Mesenteric fat pad (tissue), 1 donor: ENCODE measurements at places on chromosomes 3 and 15. TPM values are rescaled to one million over a fixed set of nuclear protein-coding genes. Genes with fewer than 3 reads are reported as not detected.

GRCh38 chr3:102182162-102182561 is 252.7 kb upstream of the ZPLD1 start:
- no peak for DNase-seq

DNA sequence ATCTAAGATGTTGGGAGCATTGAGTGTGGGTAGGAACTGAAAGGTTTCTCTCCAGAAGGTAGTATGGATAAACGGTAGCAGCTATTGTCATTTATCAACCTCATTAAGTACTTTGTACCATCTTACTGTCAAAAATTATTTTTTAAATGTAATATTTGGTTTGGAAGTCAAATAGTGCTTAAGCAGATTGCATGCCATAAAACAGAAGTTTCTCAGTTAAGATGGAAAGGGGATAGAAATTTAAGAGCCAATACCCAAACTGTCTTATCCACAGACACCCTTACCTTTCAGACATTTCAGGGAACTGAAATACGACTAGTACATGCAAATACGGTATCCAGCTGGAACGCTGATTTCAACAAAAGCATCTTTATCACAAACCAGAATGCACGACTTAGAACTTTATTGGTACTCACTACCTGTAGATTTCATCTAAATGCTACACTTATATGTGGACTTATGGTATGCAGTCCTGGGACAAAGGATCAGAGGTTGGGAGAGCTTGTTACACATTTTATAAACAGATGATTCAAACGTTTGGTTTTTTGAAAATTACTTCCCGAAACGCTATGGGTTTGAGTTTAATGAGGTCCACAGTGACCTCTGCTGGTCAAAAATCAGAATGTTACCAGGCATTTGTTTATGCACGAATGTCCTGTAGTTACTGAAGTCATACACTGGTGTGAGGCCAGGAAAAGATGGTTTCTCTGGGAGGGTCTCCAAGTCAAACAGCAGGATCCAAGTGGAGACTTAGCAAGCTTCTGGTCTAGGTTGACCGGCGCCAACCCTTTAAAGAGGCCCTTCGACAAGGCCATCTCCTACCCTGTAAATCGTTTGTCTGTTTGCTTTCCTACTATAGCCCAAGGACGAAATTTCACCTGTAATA is 45.7 kb upstream of the DUT start:
- no peak for DNase-seq

- DNase-seq = no peak
These were observed 744.7 kb downstream of the EPHA3 start for GRCh38 chr3:89851974-89852621.

- no peak for DNase-seq
These were observed 25.0 kb downstream of the TCAIM start for GRCh38 chr3:44363591-44363990.

- DNase-seq = no peak
These were observed 33.7 kb upstream of the ZNF445 start for GRCh38 chr3:44511238-44511566.

DNA sequence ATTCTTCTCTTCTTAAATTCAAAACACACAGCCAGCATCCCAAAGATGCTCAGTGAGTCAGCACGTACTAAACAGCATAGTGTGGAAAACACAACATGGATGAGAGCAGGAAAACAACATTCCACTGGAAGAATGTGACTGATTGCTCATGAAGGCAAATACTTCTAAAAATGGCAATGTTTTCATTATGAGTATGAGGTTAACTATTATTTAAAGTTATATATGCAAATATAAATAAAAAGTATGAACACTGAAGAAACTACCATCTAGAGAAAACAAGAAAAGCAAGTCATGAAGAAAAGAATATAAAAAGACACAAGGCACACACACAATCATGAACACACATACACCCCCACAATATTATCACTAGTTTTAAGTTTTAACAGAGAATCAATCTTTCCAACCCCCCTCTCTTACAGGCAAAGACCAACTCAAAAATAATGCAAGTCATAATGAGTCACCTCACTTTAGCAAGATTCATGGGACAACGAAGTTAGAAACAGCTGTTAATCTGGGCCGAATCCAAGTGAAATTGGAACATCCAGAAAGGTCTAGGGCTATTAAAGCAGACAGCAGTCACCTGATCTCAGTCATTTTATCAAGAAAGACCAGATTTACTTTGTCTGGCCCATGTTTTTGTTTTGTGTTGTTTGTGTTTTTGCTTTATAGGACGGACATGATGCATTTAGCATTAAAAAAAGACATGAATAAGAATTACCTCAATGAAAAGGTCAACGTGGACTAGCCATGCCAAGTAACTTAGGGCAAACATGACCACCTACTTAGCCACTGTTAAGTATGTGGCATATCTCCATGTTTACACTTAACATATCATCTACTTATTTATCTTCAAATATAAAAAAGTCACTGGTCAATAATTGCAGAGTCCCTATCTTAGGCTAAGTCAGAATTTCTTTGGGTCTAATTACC is 18.1 kb downstream of the GBE1 start:
- no peak for DNase-seq

GRCh38 chr3:24323272-24323671 is 171.4 kb downstream of the THRB start:
- no peak for DNase-seq

GRCh38 chr3:179404307-179404706 is 47.0 kb downstream of the GNB4 start:
- DNase-seq = no peak

DNA sequence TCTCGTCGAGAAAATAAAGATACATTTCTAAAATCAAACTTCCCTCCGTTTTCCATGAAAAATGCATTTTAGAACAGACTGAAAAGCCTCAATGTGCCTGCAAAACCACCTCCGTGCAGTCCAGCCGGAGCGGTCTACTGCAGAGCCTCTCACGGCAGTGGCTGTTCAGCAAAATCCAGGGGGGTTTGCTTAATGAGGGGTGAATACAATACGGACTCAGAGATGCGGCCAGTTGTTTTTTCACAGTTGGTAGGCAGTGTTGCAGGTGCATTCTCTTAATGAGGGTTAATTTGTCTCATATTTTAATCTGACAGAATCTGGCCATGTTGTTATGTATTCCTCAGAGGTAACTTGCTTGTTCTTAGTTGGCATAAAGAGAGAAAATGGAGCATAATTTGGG is 223.0 kb downstream of the EBLN2 start:
- DNase-seq = no peak

GRCh38 chr15:65558997-65559760 is 28.9 kb downstream of the HACD3 start:
- no peak for DNase-seq

DNA sequence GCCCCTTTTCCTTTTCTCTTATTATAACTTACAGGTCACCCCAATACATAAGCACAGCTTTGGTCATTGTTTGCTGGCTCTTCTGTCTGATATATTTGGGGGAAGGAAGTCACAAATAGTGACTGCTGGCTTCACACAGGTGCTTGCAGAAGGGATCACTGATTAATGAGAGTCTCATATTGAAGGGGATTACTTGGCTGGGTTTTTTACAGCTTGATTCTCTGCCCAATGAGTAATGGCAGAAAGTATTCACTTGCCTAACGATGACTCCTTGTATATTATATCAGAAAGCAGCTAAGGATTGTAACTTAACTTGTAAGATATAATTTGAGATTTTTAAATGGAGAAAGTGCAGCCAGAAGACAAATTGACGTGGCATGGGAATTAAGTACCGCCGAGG is 119.3 kb upstream of the PFN2 start:
- no peak for DNase-seq

DNA sequence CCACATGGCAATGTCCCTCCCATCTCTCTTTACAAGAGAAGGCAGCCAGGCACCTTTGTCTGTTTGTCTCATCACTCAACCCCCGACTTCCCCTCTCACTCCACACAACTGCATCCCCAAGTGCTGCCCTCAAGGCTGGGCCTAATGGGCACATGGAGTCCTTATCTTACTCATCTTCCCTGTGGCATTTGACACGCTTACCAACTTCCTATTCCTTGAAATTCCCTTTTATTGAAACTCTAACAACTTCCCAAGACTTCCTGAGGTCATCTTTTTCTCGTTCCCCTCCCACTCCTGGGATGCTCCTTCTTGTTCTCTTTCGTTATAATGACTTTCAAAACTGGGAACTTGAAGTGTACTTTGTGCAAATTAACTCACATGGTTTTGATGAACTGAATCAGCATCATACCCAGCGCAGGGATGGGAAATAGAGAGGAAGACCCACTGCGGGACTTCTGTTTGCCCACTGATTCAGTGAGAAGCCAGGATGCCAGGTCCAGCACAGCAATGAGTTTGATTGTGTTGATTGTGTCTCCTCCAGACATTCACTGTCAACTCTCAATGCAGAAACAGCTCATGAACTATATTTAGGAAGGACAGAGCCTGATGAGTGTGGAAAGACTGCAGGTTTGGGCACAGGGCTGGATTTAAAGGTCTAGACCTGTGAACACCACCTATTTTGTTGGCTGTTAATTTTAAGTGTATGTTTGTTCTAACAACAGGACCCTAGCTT is 104.7 kb upstream of the TNIK start:
- DNase-seq = no peak

DNA sequence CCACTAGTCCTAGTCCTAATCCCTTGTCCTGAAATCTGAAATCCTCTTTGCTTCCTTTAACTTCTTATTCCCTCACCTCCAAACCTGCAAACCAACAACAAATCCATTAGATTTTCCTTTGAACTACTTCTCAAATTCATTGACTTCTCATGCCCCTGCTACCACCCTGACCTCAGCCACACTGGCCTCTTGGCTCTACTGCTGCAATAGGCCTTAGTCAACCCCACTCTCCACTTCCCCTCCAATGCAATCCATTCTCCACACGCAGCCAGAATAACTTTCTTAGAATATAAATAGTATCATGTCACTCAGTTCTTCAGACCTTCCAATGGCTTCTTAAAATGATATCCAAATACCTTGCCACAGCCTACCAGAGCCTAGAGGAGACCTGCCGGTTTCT is 131.1 kb upstream of the GADL1 start:
- no peak for DNase-seq

DNA sequence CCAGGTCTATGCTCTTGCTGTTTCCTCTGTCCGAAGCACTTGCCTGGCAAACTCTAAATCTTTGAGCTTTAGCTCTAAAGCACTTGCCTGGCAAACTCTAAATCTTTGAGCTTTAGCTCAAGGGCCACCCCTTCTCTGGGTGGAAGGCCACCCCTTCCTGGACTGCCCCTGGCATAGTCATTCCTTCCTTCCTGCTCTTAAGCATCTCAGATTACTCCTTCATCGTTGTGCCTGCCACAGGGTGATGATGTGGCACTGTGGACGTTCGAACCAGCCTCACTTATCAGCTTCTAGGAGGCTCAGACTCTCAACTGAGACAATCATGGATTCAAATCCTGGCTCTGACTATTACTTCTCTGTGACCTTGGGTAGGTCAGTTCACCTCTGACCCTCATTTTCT is 10.5 kb upstream of the CRABP1 start:
- DNase-seq = no peak

- DNase-seq = no peak
These were observed 47.0 kb downstream of the PTPN23 start for GRCh38 chr3:47427866-47428265.

DNA sequence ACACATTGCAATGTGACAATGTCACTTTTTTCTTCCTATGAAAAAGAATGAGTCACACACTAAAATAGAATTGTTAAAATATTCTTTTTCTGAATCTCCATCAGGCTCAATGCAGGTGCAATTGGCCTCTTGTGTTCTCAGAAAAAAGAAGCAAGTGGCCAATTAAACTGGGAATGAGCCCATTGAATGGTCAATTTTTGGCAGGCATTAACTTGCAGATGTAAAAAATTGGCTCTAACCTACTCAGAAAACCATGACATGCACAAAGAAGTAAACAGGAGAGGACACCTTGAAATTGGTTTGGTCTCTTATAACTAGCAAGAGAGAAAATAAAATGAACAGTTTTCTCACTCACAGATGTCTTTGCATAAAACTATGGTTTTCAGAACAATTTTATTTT is 820.8 kb downstream of the TBL1XR1 start:
- no peak for DNase-seq

DNA sequence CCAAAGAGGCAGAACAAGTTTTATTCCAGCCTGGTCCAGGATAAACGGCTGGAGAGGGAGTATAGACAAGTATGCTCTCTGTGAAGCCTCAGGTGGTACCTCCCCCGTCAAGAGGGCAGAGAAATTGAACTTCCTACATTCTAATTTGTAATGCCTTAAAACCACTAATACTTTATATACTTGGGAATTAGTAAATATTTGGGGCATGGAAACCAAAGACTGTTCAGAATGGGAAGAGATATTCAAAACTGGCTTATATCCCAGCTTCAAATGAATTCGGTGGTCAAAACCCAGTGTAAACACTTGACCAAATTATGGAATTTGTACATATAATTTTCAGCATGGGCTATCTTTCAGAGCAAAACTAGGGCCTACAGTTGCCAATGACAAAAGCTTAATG is 122.6 kb downstream of the FBN1 start:
- no peak for DNase-seq

GRCh38 chr15:57832183-57832582 is 125.7 kb downstream of the POLR2M start:
- DNase-seq = no peak

- DNase-seq = no peak
These were observed 75.7 kb upstream of the DPPA4 start for GRCh38 chr3:109413049-109413448.

GRCh38 chr15:48363474-48363873 is 32.2 kb downstream of the DUT start:
- no peak for DNase-seq

GRCh38 chr15:100334905-100335304 is 6.9 kb downstream of the ADAMTS17 start:
- DNase-seq = no peak

- DNase-seq = no peak
These were observed 265.9 kb downstream of the SHQ1 start for GRCh38 chr3:72582211-72582878.

DNA sequence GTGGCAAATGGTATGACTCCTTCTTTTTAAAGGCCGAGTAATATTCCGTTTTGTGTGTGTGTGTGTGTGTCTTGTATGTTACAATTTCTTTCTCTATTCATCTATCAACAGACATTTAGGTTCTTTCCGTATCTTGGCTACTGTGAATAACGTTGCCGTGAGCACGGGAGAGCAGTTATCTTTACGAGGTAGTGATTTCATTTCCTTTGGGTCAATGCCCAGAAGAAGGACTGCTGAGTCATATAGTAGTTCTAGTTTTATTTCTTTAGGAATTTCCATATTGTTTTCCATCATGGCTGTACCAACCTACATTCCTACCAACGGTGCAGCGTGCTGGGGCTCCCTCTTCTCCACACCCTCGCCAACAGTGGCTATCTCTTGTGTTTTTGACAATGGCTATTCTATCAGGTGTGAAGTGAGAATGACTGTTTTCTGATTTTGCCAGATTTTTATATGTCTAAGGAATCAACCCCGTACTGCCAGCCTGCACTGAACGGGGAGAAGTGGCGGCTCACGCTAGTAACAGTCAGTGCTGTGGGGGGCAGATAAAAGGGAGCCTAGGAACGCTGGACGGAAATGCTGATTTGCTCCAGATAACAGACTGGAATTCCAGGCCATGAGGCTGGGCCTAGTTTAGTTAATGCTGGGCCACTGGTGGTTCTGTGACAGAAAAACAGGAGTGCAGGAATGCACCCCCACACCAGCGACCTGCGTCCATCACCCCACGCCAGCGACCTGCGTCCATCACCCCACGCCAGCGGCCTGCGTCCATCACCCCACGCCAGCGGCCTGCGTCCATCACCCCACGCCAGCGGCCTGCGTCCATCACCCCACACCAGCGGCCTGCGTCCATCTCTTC is 168.1 kb downstream of the XXYLT1 start:
- no peak for DNase-seq

SLC22A14 gene
- 0.48 TPM for total RNA-seq

ZNF502 gene
- 4.3 TPM for total RNA-seq

AMT gene
- total RNA-seq = 1.2 TPM

TM4SF18 gene
- 12.3 TPM for total RNA-seq

ALS2CL gene
- total RNA-seq = 8.4 TPM

GOLGA8J gene
- total RNA-seq = not detected

ATP10A gene
- 27.2 TPM for total RNA-seq

OR4F6 gene
- not detected for total RNA-seq
